ENCODE measurements at places on chromosomes 2 and 18. TPM values are rescaled to one million over a fixed set of nuclear protein-coding genes. Genes with fewer than 3 reads are reported as not detected.
A peak's percentile ranks its signal among the peaks of the same experiment; 100 is the strongest.

- no peak for DNase-seq
Measured at GRCh38 chr2:86344404-86344803, 7.0 kb upstream of the REEP1 start.

DNA sequence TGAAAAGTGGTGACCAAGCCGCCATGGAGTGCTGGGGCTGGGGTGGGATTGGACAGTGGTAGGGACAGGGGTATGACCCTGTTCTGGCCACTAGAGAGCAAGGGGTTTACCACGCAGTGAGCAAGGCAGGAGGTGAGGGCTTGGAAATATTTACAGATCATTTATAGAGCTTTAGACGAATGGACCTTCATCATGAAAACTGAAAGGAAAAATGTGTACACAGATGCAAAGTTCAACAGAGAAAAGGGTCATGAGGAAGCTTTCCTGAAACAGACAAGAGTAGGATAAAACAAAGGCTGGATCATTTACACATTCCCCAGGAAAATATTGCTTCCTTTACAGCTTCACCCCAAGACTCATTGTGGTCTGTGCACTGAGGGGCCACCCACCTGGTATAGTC, 130.5 kb upstream of the SMAD2 start:
- no peak for DNase-seq

- DNase-seq: no peak
Measured at GRCh38 chr2:126370201-126370600, 285.8 kb upstream of the GYPC start.

DNA sequence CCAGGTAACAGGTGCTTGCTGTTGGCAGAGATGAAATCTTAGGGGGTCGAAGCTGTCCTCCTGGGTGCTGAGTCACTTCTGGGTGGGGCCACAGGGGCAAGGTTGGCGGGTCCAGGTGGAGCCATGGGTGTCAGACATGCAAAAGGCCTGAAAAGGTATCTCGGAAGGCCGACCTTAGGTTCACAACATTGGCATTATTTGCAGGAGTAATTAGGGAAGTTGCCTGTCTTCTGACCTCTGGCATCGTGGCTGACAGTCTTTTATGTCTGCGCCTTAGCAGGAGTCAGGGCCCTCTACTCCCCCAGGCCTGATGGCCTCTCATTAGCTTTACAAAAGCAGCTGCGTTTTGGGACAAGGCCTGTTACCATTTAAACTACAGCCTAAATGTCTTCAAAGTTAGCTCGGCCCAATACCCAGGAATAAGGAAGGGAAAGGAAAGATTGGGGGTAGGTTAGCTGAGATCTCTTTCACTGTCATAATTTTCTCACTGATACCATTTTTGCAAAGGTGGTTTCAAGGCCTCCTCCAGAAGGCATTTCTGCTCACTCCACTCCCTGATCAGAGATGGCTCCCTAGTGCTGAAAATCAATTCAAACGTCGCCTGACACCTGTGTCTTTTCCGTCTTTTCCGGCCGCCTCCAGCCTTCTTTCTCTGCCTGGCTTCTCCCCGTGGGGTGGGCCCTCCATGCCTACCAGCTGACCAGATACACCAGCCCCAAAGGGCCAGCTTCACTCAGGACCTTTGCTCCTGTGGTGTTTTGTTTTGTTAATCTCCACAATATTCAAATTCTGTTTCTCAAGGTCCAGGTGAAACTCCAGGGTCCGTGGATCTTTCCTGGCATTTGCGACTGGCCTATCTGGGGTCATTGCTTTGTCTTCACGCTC, 90.8 kb downstream of the RHOB start:
- no peak for DNase-seq

Gene CKAP2L
- total RNA-seq: 25.5 TPM

Gene MARCO
- not detected for total RNA-seq

DNA sequence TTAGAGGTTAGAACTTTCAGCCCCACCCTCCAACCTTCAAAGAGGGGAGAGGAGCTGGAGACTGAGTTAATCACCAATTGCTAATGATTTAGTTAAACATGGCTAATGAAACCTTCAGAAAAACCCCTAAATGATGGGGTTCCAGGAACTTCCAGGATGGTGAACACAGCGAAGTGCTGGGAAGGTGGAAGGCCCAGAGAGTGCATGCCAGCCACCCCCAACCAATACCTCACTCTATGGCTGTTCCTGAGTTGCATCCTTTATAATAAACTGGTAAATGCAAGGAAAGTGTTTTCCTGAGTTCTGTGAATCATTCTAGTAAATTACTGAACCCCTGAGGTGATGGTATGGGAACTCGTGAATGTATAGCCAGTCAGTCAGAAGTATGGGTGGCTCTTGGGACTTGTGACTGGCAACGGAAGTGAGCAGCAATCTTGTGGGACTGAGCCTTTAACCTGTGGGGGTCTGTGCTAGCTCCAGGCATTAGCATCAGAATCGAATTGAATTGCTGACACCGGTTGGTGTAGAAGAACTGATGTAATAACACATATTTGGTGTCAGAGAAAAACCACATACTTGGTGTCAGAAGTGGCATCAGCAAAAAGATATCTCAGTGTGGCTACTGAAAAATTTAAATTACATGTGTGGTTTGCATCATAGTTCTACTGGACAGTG, 37.4 kb downstream of the NPHP1 start:
- peak; percentile 23 for DNase-seq

- no peak for DNase-seq
Measured at GRCh38 chr2:10448576-10449485, 704 bp upstream of the ODC1 start.

DNA sequence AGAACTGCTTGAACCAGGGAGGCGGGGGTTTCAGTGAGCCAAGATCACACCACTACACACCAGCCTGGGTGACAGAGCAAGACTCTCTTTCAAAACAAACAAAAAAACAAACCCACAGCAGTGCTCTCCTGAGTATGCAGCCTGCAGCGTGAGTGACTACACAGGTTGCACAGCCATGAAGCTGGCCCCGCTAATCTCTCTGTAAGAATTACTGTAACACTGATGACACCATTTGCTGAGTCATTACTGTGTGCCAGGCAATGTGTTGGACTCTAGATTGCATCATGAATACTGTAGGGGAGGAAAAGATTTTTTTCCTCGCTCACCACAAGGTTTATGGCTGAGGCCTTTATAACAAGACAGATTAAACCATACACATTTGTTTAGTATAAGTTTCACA, 118.6 kb upstream of the ATP8B1 start:
- DNase-seq: peak; percentile 27

- peak; percentile 11 for DNase-seq
Measured at GRCh38 chr2:54999182-54999581, 51.1 kb downstream of the RTN4 start.

Gene ARHGEF4
- 1.5 TPM for total RNA-seq

Gene MRO
- total RNA-seq: not detected

DNA sequence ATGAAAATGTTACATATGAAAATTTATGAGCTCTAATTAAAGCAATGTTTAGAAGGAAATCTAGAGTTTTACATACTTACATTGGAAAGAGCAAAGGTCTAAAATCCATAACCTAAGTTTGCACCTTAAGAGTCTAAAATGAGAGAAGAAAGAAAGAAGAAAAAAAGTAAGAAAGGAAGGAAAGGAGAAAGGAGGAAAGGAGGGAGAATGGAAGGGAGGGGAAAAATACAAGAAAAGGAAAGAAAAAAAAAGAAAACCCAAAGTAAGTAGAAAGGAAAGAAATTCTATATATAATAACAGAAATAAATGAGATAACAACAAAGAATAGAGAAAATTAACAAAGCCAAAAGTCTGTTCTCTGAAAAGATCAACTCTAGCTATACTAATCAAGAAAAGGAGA, 122.6 kb downstream of the BCL2L11 start:
- no peak for DNase-seq

DNA sequence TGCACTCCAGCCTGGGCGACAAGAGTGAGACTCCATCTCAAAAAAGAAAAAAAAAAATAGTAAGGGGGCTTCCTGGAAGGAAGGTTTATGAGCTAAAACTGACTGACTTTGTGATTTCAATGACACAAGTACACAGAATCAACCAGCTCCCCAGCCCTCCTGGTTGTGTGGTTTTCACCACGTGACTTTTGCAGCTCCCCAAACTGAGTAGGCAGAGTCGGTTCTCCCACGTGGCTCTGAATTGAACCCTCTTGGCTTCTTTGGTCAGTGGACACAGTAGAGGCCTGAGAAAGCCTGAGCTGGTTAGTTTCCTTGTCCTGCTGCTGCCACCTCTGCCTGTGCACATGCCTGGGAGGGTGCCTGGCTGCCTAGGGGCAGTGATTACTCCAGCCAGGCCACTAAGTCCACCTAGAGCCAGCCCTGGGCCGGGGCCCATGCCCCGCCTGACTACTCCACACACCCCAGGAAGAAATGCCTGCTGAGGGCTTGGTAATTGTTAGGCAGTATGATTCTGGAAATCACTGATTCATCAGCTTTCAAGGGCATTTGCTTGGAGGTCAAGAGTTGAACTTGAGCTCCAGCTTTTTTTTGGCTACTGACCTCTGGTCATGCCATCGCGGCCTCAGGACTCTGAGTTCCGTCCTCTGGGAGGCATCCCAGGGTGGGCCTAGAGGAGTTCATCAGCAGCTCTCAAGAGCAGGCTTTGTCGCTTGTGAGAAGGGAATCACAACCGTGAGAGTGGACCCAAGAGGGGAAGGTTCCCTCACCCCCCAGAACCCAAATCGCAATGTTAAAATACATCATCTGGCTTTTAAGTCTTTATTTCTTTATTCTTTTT, 431.9 kb upstream of the HS6ST1 start:
- no peak for DNase-seq

GRCh38 chr2:17901246-17901645, 22.8 kb downstream of the KCNS3 start:
- peak; percentile 22 for DNase-seq

- DNase-seq: no peak
Measured at GRCh38 chr2:207141386-207141785, 24.4 kb downstream of the KLF7 start.

DNA sequence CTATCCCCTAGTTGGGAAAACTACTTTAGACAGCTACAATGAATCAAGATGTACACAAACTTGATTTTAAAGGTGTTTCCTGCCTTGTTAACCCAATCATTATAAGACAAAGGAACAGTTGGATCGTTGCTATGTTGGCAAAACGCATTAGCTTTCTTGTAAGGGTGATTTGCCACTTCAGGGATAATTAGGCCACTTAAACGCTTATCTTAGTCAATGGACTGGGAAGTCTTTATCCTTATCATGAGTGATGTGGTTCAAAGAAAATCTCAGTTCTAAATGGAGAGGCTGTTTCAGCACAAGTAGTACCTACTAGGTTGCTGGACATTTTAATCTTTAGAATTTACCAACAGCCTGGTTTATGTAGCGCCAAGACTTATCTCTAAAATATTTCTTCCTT, 406.1 kb upstream of the MEX3C start:
- DNase-seq: no peak

DNA sequence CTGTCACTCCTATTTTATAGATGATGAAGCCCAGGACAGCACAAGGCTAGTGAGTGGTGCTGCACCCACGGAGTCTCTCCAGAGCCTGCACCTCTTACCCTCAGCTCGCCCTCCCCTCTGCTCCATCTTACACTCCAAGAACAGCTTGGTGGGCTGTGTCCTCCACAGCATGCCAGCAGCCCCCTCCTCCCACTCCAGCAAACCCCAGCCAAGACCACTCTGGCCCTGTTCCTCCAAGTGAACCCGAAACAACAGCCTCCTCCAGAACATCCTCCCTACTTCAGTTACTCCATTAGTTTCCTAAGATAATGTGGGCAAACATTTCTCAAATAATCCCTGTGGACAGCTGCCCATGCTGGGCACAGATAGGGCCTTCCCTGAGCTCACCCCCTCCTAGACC, 62.7 kb upstream of the KLF7 start:
- no peak for DNase-seq

DNA sequence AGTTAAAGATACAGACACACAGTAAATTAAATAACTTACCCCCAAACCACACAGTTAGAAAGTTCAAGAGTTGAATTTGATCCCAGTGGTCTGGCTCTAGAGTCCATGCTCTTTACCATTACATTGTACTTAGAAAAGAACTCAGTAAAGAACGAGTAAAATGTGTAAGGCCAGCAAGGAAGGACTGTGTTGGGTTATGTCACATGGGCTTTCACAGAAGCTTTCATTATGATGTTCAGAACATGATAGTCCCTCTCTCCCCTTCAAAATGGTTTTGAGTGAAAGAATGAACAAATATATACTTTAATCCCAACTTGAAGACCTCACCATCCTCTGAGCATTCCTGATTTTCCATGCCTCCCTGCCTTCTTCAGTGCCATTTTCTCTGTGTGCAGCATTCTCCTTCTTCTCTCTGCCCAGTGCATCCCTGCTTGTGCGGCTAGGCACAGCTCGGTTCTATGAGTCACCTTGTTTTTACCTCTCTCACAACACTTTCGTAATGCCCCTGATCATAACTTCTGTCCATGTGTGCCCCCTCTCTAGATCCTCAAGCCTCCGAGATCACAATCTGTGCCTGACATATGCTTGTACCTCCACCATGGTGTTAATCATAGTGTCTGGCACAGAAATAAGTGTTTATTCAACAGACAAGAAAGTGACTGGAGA, 22.0 kb downstream of the RASGRP3 start:
- peak; percentile 38 for DNase-seq

DNA sequence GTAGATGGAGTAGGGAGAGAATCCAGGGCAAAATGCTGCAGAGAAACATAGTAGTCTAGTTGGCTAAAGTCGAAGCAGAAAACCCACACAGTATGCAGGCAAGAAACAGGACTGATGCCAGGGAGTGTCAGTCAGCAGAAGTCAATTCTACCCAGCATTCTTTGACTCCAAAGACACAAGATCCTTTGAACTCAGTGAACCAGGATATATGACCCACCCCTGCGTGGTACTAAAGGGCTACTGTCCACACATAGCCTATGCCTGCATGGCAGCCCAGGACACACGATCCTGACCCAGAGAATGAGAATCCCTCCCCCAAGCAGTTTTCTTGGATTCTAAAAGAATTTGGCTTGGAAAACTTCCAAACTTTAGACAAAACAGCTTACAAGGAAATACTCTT, 42.5 kb downstream of the ALK start:
- peak; percentile 12 for DNase-seq

Gene ATG4B
- 72.9 TPM for total RNA-seq

All from Daoy (cell line).